ENCODE measurements at places on chromosomes 5 and 9.

DNA sequence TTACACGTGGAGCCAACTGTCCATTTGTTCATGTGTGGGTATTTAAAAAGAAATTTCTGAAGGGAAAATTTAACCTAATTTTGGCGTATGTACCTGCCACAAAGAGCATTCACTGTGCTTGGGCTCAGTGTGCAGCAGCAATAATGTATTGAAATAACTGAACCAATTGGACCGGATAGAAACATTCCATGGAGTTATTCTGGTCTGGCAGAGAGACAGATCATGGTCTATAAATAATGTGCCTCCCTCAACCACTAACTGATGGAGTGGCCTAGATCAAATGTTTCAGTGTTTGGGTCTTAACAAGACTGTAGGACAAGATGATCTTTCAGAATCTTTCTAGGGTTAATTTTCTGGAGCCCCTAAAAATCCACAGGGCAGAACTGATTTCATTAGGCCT, 469.7 kb downstream of the PRELID2 start:
- DNase-seq = no peak

- no peak for DNase-seq
These were observed 613.7 kb upstream of the CDH18 start for GRCh38 chr5:20601678-20602100.

DNA sequence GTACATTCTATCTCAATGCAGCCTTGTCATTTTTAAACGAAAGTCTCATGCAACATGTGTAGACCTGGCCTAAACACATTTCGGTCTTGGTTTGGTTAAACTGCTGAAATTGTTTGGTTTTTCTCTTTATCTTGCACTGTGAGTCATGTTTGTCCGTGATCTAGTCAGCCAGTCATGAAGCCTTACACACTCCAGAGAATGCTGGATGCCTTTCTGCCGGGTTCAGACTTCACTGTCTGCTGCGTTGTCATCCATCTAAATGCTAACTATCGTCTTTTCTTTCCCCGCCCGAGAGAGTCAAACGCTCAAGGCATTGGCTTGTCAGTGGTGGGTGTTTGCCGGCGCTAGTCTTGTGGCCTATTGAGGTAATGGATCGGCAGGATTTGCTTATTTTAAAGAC, 1194.6 kb upstream of the WWC1 start:
- DNase-seq = no peak

GRCh38 chr5:6185574-6185973, 192.8 kb downstream of the MED10 start:
- no peak for DNase-seq

GRCh38 chr9:26971721-26972120, 15.5 kb downstream of the IFT74 start:
- DNase-seq = no peak

DNA sequence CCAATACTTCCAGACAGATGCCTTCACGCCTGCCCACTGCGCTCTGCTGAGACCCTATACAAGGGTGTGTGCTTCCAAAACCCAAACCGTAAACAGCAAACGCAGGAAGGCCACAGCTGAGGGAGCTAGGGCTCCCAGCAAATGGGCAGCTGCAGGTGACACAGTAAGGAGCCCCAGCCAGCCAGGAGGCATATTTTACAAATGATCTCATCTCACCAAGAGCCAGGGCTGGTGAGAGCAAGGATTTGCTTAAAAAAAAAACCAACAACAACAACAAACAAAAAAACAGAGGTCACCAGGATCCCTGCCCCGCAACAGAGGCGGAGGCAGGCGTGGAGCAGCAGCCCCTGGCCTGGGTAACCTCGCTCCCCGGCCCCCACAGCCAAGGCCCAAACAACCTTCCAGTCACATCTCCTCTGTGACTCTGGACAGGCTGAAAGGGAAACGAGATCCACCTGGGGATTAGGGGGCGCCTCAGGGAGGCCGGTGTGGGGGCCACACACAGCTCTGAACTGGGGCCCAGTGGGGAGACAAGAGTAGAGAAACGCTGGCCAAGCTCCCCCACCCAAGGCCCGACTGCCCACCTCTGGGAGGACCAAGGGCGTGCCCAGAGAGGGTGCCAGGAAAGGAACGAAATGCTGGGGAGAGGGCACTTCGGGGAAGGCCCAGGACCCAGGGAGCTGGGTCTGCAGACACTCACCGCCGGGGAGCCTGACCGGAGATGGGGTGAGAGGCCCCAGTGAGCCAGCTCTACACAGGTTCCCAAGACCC, 3.3 kb downstream of the NACC2 start:
- no peak for DNase-seq

- DNase-seq = no peak
These were observed 177.5 kb downstream of the SYK start for GRCh38 chr9:90979138-90979551.

DNA sequence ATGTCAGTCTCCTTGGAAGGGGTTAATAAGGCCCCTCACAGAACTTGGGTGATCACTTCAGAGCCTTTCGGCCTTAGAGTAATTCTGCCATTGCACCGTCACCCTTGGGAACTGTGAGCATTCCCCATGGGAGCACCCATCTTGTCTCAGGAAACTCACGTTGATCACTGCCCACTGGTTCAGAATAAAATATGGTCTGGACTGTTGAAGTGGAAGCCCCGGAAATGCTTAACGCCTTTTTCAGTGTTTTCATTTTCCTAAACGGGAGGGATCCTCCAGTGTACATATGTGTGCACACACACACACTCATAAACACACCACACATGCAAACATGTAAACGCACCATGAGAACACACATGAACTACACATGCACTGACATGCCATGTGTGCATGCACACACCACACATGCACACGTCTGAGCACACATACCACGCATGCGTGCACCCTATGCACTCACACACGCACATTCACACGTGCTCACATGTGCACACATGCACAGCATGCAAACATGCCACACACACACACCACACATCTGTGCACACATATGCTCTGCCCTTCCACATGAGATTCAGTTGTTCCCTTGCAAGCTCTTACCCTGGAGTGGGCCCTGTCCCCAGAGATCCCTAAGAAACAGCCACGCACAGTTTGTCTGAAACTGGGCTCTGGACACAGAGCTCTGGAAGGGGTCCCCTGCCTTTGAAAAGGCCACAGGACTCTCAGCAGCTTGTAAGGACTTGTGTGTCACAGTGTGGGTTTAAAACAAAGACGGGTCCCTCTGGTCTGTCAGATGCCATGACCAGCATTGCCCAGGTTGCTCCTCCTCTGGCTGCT, 17.0 kb downstream of the MRPL36 start:
- DNase-seq = no peak

DNA sequence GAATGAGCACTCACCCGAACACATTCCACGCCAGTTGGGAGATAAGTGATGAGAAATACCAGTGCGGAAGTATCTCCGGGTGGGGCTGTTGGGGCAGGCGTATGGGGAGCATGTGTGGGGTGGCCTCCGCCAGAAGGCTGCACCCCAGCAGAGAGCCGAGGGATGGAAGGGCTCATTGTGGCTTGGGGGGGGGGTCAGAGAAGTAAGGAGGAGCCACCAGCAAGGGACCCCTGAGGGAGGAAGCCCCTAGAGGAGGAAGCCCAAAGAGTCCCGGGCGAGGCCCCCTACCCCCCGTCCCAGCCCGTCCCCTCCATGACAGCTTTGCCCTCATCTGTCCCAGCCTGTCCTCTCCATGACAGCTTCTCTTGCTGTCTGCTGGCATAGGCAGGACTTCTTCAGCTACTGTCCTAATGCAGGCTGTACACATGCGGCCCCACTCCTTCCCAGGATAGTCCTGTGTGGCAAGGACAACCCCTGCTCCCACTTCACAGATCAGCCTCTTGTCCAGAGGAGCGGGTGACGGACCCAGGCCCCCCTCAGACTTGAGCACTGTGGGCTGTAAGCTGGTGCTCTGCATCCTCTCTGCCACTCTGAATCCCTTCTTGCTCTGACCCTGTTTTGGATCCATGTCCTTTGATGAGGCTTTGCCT, 239.6 kb downstream of the CACNA1B start:
- no peak for DNase-seq

DNA sequence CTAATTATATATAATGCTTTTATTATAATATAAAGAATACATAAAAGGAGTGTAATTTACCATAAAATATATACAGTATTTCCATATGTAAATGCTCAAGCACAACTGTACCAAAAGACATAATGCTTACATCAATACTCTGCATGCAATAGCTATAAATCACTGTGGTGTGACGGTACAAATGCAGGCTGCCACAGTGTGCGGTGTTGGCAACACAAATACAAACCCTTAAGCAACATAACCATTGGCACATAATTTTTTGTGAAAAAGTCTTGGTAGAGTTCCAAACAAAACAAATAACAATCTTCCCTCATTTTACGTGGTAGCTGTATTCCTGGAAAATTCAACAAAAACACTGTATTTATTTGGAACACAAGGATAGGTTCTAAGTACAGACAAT, 1.9 kb upstream of the SHISAL2B start:
- no peak for DNase-seq

DNA sequence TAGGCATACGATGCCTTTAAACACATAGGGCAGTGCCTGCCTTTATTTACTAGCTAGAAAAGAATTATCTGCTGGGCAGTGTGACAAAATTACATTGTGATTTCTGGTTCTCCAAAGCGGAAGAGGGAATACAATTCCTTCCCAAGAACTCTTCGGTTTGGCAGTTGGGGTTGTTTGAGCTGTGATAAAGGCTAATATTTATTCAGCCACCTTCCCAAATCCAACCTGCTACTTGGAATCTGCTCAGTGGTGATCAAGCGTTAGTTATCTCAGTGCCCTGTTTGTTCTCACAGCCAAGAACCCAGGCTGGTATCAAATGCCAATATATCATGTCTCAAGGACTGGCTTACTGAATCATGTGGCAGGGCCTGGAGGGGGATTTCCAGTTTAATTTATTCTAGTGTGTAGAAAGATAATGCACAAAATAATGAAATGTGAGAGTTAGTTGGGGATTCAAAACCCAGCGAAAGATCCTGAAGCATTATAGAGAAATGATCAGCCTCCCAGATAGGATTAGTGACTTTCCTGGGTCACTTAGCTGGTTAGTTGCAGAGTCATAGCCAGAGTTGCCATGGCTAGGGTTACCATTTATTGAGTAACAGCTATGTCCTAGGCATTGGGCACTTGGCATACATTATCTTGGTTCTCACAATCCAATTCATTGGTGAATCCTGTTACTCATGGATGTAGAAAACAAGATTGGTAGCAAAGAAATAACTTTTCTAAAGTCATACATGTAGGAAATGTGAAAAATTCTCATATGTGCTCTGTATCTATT, 457.0 kb upstream of the KLF4 start:
- no peak for DNase-seq

All from stimulated activated CD8-positive, alpha-beta memory T cell treated with anti-CD3 and anti-CD28 coated beads, Interleukin-4, amount 100 ng/mL, for 1 hour (primary cell).